ENCODE measurements at places on chromosomes 6 and 20.

DNA sequence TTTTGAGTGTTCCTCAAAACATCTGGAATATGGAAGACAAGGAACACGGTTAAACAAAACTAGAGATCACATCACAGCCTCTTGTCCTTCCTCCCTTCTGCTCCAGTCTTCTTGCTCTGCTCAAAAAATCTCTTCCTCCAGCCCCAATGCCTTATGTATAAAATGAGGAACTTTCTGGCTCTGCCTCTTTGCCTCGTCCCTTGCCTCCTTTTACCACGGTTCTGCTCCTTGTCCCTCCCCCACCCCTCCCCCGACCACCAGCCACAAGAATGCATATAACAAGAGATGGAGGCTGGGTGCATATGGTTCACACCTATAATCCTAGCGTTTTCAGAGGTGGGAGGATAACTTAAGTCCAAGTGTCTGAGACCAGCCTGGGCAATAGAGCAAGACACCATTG is 43.6 kb downstream of the PLAGL2 start:
- no peak for DNase-seq

DNA sequence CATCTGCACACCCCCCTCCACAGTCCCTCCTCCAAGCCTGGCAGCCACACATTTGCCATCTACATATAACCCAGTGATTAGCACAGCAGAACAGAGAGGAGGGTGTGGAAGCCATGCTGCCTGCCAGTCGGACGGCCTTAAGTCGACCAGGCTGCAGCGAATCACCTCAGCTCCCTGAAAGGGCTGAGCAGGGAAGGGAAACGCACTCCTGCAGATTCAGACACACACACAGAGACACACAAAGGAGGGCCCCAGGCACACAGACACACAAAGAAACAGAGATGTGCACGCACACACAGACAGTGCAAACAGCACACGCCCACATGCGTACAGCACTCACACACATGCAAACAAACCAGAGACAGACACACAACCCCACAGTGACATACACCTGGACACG is 11.2 kb upstream of the SIRPA start:
- no peak for DNase-seq

DNA sequence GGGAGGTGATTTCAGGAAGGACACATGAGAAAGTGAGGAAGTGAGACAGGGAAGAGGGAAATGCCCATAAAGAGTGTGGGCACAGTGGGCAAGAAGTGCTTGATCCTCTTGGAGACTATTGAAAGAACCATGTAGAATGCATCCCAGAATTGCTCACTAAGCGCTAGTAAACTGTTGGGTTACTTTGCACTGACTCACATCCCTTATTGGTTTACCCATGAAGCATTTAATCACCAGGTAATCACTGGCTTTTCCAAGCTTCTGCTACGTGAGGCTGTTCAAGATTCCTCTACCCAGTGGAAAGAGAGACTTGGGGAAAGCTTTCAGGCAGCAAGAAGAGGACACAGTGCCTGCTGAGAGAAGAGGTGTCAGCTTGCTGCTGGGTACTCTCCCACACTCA is 410.0 kb upstream of the JAG1 start:
- DNase-seq = no peak

DNA sequence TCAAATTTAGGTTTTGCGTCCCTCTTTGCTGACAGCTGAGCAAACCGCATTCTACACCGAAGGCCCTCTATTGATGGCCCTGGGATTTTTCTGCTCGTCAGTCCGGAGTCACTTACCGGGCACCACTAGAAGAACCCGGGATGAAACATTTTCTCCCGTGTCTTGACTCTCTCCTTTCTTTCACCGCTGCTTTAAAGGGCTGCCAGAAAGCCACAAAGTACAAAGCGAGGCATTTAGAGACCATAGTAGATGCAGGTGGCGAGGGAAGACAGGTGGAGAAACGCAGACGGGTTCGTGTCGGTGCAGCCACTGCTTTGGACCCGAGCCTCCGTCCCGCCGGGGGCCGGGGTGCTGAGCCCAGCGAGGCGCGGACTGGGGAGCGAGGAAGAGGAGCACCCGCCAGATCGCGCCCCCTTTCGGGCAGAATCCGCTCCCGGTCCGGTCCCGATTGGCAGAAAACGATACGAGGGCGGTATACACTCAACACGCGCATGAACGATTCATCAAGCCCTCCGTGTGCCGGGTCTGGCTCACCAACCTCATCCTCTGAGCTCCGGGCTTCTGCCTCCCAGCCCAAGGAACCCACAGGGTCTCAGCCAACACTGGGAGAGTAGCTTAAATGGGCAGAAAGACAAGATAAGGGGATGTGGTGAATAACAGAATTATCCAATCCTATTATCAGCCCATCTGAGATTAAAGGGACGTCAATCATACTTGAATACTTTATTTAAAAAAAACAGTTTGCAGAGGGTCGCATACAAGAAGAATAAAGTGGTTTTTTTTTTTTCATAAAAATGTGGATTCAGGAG is 84.9 kb downstream of the TRIM27 start:
- peak; percentile 80 for DNase-seq

DNA sequence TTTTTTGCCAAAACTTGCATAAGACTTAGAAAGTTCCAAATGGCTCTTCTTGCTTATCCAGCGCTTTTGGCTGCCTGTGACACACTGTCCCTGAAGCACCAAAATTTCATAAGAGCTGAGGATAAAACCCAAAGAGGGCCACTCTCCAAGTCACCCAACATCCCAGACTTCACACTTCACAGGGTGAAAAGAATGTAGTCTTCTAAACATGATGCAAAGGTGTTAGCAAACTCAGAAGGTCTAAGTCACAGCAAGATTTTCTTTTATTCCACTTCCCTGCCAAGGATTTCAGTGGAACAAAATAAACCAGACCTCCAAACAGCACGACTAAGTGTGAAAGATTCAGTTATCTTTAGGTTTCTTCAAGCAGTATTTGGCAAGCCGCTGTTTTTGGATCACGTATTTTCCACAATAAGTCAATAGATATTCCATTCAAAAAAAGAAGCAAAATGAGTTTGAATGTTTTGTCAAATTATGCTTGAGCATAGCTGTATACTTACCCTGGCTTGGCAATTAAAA is 44.6 kb upstream of the CD93 start:
- no peak for DNase-seq

DNA sequence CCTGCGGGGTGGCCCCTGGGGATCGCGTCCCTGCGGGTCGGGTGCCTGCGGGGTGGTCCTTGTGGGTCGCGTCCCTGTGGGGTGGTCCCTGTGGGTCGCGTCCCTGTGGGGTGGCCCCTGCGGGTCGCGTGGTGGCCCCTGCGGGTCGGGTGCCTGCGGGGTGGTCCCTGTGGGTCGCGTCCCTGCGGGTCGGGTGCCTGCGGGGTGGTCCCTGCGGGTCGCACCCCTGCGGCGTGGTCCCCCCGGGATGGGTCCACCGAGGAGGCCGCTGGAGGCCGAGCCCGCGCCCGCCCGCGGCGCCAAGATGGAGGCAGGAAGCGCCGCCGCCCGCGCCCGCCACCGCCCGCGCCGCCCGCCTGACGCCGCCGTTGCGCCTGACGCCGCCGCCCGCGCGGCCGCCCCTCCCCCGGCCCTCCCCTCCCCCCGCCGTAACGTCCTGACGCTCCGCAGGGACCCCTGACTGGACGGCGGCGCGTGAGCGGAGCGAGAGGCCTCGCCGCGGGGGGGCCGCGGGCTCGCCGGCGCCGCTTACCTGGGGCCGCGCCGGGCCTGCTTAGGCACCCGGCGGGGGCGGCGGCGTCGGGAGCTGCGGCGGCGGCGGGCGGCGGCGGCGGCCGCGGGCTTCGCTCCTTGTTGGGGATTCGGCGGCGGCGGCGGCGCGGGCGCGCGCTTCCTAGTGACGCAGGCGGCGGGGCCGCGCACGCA is at the start of gene GMEB2:
GMEB2 (minus strand) TSS at position 678 of the 705 bp plus-strand sequence. CDS start 7,704 bp downstream, outside the sequence.
- DNase-seq = no peak

GRCh38 chr6:6661684-6662083 is 73.2 kb downstream of the LY86 start:
- DNase-seq = peak; percentile 84

GRCh38 chr6:150925976-150926375 is 60.5 kb downstream of the MTHFD1L start:
- DNase-seq = no peak

DNA sequence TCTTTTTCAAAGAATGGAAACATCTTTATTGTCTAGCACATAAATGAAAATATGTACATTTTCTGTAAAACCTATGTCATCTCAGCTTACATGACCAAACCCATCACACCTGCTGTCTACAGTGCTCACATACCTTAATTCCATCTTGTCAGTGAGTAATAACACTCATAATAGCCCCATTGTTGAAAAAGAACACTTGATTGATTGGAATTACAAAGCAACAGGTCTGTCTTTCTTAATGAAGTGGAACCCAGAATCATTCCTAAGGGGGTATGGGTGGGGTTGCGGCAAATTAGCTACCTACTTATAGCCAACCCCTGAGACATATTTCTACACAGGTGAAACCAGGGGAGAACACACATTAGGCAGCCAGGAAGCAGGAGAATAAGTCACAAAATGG is 20.2 kb downstream of the ADGRF4 start:
- DNase-seq = no peak

GRCh38 chr20:35617397-35618262 is 2.0 kb downstream of the SPAG4 start:
- peak; percentile 8 for DNase-seq
